ENCODE measurements at places on chromosomes 7 and 10. TPM values are rescaled to one million over a fixed set of nuclear protein-coding genes. Genes with fewer than 3 reads are reported as not detected.

IL2RA gene
- 4.0 TPM for total RNA-seq

ASB10 gene
- not detected for total RNA-seq

DNA sequence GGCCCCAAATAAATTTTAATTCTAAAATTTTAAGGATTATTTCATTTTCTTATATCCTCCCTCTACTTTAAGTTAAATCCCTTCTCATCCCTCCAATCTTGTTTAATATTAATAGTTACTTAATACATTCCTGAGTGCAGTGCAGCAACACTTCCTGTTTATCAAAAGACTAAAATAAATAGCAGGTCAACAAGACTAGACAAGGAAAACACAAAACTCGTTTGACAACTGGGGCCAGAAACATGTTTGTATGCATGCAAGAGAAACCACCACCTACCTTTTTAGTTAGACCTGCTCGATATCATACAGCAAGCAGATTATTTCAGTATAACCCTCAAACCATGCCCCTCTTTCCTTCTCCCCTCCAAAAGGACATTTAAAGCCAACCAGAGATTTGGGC, 95.8 kb downstream of the PARD3 start:
- DNase-seq = no peak

- no peak for DNase-seq
Measured at GRCh38 chr10:118835682-118836326, 81.0 kb upstream of the CACUL1 start.

GRCh38 chr10:112938808-112939482, 11.1 kb upstream of the TCF7L2 start:
- DNase-seq = no peak

GRCh38 chr10:122458693-122459092, 2.7 kb upstream of the HTRA1 start:
- no peak for DNase-seq

DNA sequence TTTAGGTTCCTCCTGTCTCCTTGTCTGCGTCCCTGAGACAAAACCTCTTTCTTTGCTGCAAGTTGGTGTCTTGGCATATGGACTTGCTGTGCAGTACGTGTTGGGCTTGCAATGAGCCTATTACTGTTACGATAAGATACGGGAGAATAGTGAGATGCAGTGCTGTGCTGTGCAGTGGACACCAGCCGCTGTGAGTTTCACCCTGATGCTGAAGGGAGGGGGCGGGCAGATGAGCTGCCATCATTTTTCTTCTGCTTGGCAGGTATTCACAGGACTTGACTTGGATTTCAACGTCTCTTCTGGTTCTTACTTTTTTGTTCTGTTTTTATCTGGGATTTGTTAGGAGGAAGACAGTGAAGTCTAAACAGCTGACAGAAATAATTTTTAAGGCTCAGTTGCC, 257.1 kb upstream of the PITRM1 start:
- no peak for DNase-seq

DNA sequence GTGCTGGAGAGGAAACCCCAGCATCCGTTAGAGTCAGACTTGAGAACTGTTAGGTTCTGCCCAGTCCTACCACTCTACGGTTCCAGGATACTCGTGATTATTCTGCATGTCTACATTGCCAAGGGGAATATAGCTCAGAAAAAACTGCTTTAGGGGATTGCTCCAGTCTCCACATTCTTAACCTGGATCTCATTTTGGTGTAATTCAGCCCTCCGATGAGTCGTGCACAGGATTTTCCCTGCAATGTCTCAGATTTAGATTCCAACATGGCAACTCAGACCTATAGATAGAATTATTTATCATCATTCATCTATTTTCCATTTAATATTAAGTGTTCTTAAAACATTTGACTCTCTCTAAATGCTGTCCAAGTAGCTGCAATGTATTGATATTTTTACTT, 121.1 kb upstream of the ZEB1 start:
- no peak for DNase-seq
